ENCODE measurements at places on chromosomes 1 and 21.

DNA sequence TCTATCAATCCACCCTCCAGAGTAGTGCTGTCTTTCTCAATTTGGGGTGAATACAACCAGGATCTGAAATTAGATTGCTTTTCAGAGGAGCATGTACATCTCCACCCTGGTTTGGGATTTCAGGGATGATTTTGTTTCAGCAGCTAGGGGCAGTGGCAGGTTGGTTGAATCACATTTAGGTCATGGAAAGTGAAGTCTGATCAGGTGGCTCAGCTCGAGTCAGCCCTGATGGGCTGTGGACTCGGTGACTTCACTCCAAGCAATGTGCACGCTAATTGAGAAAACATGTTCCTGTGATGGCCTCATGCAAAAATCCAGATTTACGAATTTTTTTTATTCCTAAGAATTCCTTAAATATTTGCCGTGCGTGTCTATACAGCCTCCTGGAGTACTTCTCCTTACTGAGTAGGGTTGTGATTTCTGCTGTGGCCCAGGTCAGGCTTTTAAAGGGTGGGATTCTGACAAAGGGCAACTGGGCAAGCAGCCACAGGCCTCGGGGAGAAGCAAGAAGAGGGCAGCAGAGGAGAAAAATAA lies 7.5 kb downstream of the NGF start:
- no peak for DNase-seq

DNA sequence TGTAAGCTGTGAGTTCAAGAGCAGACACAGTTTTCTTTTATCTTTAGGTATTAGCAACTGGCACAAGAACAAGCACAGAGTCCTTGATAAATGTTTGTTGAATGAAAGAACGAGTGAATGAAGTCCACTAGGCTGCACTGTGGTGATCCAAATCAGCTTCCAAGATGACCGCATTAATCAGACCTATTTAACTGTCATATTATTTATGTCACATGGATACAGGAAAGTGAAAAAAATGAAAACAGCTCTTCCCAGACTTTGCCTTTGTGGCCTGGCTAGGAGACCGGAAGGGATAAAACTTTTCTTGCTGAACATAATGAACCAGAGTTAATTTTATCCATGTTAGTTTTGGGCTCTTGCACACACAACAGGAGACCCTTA lies 261.3 kb downstream of the TNR start:
- no peak for DNase-seq

DNA sequence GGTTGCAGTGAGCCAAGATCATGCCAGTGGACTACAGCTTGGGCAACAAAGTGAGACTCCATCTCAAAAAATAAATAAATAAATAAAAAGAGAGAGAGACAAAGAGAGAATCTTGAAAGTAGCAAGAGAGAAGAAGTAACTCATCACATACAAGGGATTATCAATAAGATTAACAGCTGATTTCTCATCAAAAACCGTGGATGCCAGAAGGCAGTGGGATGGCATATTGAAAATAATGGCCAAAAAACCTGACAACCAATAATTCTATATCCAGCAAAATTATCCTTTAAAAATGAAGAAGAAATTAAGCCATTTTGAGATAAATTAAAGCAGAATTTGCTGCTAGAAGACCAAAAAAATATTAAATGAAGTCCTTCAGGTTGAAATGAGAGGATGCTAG lies 35.7 kb downstream of the KLHDC7A start:
- DNase-seq = no peak

DNA sequence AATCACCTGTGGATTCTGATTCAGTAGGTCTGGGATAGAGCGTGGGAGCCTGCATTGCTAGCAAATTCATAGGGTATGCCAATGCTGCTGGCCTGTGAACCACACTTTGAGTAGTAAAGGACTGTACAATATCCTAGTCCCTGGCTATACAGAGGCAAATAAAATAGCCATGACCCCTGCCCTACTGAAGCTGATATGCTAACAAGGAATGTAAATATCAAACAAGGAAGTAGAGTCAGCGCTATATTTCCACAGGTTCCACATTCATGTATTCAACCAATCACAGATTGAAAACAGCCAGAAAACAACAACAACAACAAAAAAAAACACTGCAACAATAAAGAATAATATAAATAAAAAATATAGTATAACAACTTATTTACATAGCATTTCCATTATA lies 77.8 kb downstream of the TM2D1 start:
- no peak for DNase-seq
